Activated B cell treated with CpG ODN at 0.5 μM for 24 hours (primary cell): ENCODE measurements at places on chromosomes 4 and X.
A peak's percentile ranks its signal among the peaks of the same experiment; 100 is the strongest.

GRCh38 chrX:41177297-41177696 is 92.1 kb downstream of the USP9X start:
- peaks cover 31% of the 10 kb centered on the region for H3K4me1 ChIP-seq
- no peak overlapping the region for H3K4me3 ChIP-seq
- H3K27me3 ChIP-seq = no peaks in the 10 kb centered on the region
- H3K27ac ChIP-seq = no peak overlapping the region
- H3K36me3 ChIP-seq = peaks cover 38% of the 10 kb centered on the region

DNA sequence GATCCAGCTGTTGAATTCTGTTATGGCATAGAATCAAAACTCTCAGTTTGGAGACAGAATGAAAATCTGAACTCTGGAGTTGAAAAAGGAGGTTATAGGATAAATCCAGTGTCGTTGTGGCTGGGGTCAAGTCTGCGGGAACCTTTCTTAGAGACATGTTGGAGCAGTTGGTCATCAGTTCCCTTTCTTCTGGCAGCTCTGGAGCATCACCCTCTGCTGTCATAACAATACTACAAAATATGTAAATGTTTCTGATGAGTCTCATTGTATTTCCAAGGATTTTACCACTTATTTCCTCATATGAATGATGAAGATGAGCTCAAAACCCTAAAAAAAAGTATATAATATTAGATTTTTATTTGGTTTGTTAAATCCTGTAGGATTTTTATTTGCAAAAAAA is 7.5 kb downstream of the TLR10 start:
- no peak for DNase-seq
- H3K27ac ChIP-seq = peak overlapping the region; percentile 56
- peaks cover 76% of the 10 kb centered on the region for H3K4me1 ChIP-seq
- no peak overlapping the region for H3K4me3 ChIP-seq
- H3K27me3 ChIP-seq = no peaks in the 10 kb centered on the region
- peaks cover 70% of the 10 kb centered on the region for H3K36me3 ChIP-seq

GRCh38 chr4:139167774-139168444 is 9.1 kb downstream of the ELF2 start:
- no peaks in the 10 kb centered on the region for H3K36me3 ChIP-seq
- DNase-seq = no peak
- H3K4me1 ChIP-seq = peaks cover 21% of the 10 kb centered on the region
- H3K27ac ChIP-seq = no peak overlapping the region

DNA sequence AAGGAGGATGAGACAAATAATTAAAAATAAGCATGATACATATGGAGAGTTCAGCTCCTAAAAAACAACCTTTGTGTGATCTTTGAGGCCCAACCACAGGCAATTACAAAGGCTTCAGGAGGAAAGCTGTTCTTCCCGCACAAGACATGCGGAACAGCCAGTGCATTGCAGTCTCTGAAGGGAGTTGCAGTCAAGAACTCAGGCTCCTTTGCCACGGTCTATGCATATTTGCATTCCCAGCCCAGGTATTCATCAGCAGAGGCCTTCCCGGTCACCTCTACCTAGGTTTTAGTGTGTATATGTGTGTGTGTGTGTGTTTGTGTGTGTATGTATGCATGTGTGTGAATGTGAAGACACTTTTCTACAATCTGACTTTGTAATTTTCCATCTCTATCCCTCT is 600.6 kb upstream of the PCDH10 start:
- H3K27me3 ChIP-seq = no peaks in the 10 kb centered on the region
- no peaks in the 10 kb centered on the region for H3K4me1 ChIP-seq
- H3K4me3 ChIP-seq = no peak overlapping the region
- H3K27ac ChIP-seq = no peak overlapping the region

GRCh38 chr4:5084911-5085475 is 33.7 kb downstream of the STK32B start:
- no peak for DNase-seq
- no peak overlapping the region for H3K27ac ChIP-seq
- no peak overlapping the region for H3K4me3 ChIP-seq
- H3K27me3 ChIP-seq = peaks cover 3% of the 10 kb centered on the region
- no peaks in the 10 kb centered on the region for H3K36me3 ChIP-seq

GRCh38 chr4:119227690-119228089 is 15.2 kb downstream of the USP53 start:
- no peak overlapping the region for H3K27ac ChIP-seq
- no peak for DNase-seq
- H3K4me3 ChIP-seq = no peak overlapping the region
- H3K36me3 ChIP-seq = peaks cover 27% of the 10 kb centered on the region

DNA sequence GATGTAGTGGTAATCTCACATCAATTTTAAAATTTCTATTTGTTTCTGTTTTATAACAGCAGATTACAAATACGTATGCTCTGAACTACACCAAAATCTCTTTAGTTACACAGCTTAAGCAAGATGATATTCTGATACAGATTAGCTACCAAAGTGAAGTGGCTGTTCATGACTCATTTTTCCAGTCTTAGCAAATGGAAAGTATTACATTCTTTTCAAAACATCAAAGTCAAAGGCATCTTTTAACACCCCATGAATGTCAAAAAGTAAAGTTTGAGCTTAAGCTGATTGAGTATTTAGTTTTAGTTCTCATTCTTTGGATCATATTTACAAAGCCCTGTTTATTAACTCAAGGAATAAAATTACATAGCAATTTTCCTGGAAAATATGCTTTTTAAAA is 6.6 kb upstream of the HPGDS start:
- H3K36me3 ChIP-seq = no peaks in the 10 kb centered on the region
- H3K4me1 ChIP-seq = no peaks in the 10 kb centered on the region
- no peak overlapping the region for H3K4me3 ChIP-seq
- no peak overlapping the region for H3K27ac ChIP-seq
- no peak for DNase-seq

- peaks cover 4% of the 10 kb centered on the region for H3K27me3 ChIP-seq
- no peak for DNase-seq
- no peaks in the 10 kb centered on the region for H3K4me1 ChIP-seq
Observed at GRCh38 chr4:41172786-41173185, 41.6 kb downstream of the APBB2 start.

GRCh38 chr4:15117270-15117946 is 115.1 kb downstream of the CPEB2 start:
- no peak overlapping the region for H3K4me3 ChIP-seq
- H3K27ac ChIP-seq = no peak overlapping the region
- no peak for DNase-seq
- no peaks in the 10 kb centered on the region for H3K27me3 ChIP-seq
- H3K4me1 ChIP-seq = no peaks in the 10 kb centered on the region
- H3K36me3 ChIP-seq = no peaks in the 10 kb centered on the region

DNA sequence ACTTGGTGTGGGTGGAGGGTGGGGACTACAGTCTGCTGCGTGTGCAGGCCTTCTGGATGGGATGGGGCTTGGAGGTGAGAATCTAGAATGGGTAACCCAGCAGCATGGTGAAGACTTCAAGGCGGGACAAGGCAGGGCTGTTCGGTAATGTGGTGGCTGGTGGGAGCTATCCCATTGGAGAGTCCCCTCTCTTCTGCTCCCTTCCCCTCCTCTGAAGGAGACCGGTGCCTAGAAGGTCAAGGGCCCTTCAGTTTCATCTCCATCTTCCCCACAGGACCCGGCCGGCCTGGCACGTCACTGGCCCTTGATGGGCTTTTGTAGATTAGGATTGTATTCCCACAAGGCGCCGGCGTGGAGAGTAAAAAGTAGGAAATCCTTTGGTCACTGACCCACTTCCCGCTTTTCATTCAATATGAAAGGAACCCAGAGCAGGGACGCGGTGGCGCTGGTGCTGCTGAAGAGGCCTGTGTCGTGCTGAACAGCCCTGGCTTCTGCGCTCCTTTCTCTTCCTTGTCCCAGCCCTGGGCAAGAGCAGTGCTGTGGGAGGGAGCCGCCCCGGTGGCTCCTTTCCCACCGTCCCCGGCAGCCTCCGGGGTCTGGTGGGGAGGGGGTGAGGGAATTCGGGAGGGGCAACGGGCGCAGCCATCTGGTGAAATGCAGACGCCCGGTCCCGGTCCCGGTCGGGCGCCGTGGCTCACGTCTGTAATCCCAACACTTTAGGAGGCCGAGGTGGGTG is 7.3 kb upstream of the HMGB3 start:
- no peaks in the 10 kb centered on the region for H3K4me1 ChIP-seq
- peaks cover 7% of the 10 kb centered on the region for H3K27me3 ChIP-seq
- no peak overlapping the region for H3K27ac ChIP-seq
- no peak overlapping the region for H3K4me3 ChIP-seq
- no peaks in the 10 kb centered on the region for H3K36me3 ChIP-seq
- DNase-seq = no peak

GRCh38 chr4:155079871-155080270 is 128.6 kb upstream of the NPY2R start:
- no peak overlapping the region for H3K27ac ChIP-seq
- H3K36me3 ChIP-seq = no peaks in the 10 kb centered on the region
- DNase-seq = no peak
- no peaks in the 10 kb centered on the region for H3K27me3 ChIP-seq
- no peak overlapping the region for H3K4me3 ChIP-seq
- no peaks in the 10 kb centered on the region for H3K4me1 ChIP-seq

- H3K27ac ChIP-seq = no peak overlapping the region
- no peak overlapping the region for H3K4me3 ChIP-seq
- no peaks in the 10 kb centered on the region for H3K27me3 ChIP-seq
- H3K4me1 ChIP-seq = no peaks in the 10 kb centered on the region
- no peak for DNase-seq
- H3K36me3 ChIP-seq = no peaks in the 10 kb centered on the region
Observed at GRCh38 chrX:12234534-12235329, 96.5 kb downstream of the FRMPD4 start.

GRCh38 chr4:74366367-74366911 is 1.5 kb downstream of the EREG start:
- H3K4me3 ChIP-seq = no peak overlapping the region
- H3K27me3 ChIP-seq = peaks cover 40% of the 10 kb centered on the region
- H3K36me3 ChIP-seq = no peaks in the 10 kb centered on the region
- H3K4me1 ChIP-seq = peaks cover 15% of the 10 kb centered on the region
- DNase-seq = no peak

GRCh38 chr4:15755321-15756155 is 22.6 kb upstream of the CD38 start:
- H3K4me1 ChIP-seq = peaks cover 34% of the 10 kb centered on the region
- no peaks in the 10 kb centered on the region for H3K27me3 ChIP-seq
- no peak overlapping the region for H3K27ac ChIP-seq
- H3K36me3 ChIP-seq = no peaks in the 10 kb centered on the region
- no peak for DNase-seq

DNA sequence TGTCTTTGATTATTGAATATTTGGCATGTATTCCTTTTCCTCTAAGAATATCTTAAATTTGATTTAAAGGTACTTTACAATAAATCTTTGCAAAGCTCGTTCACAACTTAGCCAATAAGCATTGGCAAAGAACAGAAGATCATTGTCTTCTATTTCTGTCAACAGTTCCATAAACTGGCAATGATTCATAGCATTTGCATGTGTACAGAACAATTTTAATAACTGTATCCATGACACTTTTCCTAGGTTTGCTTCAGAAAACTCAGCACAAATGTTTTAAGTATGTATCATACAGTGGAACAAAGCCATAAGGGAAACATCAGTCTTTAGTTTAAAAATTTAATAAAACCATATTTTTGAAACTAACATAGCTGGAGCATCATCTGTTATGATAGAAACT is 462.7 kb upstream of the RPS6KA3 start:
- H3K36me3 ChIP-seq = no peaks in the 10 kb centered on the region
- H3K27ac ChIP-seq = no peak overlapping the region
- H3K4me3 ChIP-seq = no peak overlapping the region
- no peaks in the 10 kb centered on the region for H3K4me1 ChIP-seq

GRCh38 chr4:73853246-73853704 is at the start of gene PF4V1:
Gene PF4V1, plus strand, starts transcription at chr4:73853296. Its CDS starts 67 bp downstream, at chr4:73853363.
- H3K27me3 ChIP-seq = peaks cover 18% of the 10 kb centered on the region
- H3K36me3 ChIP-seq = no peaks in the 10 kb centered on the region
- DNase-seq = no peak
- no peaks in the 10 kb centered on the region for H3K4me1 ChIP-seq

GRCh38 chrX:131792789-131793462 is 230.2 kb upstream of the STK26 start:
- no peaks in the 10 kb centered on the region for H3K36me3 ChIP-seq
- no peaks in the 10 kb centered on the region for H3K27me3 ChIP-seq
- no peak overlapping the region for H3K27ac ChIP-seq
- no peak overlapping the region for H3K4me3 ChIP-seq
- no peak for DNase-seq
